ENCODE measurements at places on chromosomes 4 and X. TPM values are rescaled to one million over a fixed set of nuclear protein-coding genes. Genes with fewer than 3 reads are reported as not detected.

- no peak for DNase-seq
- H3K4me1 ChIP-seq = peaks cover 4% of the 10 kb centered on the region
- H3K36me3 ChIP-seq = no peaks in the 10 kb centered on the region
- H3K27me3 ChIP-seq = no peaks in the 10 kb centered on the region
- H3K4me3 ChIP-seq = no peak overlapping the region
Measured at GRCh38 chr4:52997132-52997416, 135.0 kb downstream of the RASL11B start.

DNA sequence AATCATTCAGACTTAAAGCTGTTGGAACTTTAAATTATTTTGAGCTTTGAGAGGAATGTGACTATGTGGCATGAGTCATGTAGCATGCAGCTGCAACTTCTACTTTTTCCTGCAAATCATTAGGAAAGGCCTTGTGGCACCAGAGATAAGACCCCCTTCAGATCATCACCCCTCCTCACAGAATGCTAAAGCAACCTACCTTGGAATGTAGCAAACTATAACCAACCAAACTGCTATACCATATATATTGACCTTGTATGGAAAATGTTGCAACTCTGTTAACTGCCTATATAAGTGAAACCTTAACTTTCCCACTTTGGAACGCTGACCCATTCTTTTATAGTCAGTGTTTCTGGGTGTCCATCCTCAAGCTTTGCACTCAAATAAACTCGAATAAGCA is 32.0 kb downstream of the ATXN3L start:
- H3K4me3 ChIP-seq = no peak overlapping the region
- no peak overlapping the region for H3K27ac ChIP-seq
- H3K36me3 ChIP-seq = no peaks in the 10 kb centered on the region
- H3K4me1 ChIP-seq = no peaks in the 10 kb centered on the region

- H3K4me1 ChIP-seq = no peaks in the 10 kb centered on the region
- no peak overlapping the region for H3K27ac ChIP-seq
- no peak for DNase-seq
- no peaks in the 10 kb centered on the region for H3K36me3 ChIP-seq
- no peak overlapping the region for H3K4me3 ChIP-seq
- H3K27me3 ChIP-seq = no peaks in the 10 kb centered on the region
Measured at GRCh38 chr4:39047681-39048080, 14.4 kb upstream of the KLHL5 start.

SSX2 gene
- not detected for total RNA-seq

GRCh38 chrX:44585866-44586265 is 43.2 kb upstream of the FUNDC1 start:
- no peak overlapping the region for H3K4me3 ChIP-seq
- no peak for DNase-seq
- no peaks in the 10 kb centered on the region for H3K27me3 ChIP-seq
- H3K27ac ChIP-seq = no peak overlapping the region
